ENCODE measurements at places on chromosomes 4 and X.

DNA sequence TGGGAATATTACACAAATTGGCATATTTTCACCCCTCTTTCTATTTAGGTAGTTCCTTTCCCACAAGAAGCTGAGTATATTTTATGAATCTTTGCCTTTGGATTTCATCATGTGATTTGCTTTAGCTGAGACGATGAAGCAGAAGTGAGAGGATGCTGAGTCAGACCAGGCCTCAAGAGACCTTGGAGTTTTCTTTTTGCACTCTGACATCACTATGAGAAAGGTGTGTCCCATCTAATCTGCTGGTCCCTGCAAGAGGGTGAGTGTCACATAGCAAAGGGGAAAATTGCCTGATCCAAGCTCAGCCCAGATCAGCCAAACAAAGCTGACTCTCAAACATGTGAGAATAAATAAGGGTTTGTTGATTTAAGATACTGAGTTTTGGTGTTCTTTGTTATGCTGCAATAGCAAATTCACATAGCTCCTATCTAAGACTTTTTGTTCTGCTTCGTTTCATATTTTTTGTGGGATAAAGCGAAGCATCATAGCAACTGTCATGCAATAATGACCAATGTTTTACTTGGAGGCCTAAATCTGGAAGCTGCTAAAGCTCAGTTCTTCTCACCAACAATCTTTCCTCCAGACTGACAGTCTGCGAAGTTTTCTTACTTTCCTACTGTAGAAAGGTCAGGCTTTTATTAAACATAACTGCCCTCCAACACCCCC is 176.9 kb downstream of the PDHA2 start:
- no peak for DNase-seq

DNA sequence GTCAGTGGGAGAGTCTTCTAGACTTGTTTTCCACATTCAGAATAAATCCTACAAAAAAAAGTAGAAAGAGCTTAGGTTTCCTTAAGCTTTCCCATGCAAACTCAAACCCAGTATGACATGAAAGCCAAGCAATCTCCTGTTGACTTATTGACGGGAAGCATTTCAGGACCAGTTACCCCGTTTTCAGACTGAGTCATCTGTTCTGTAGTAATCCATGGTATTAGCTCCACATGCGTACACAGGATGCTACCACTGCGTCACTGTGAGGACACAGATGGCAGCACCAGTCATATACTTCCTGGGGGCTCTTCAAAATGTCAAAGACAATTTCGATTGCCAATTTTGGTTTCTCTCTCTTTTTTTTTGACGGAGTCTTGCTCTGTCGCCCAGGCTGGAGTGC is 224.9 kb upstream of the MAD2L1 start:
- DNase-seq: no peak

- no peak for DNase-seq
Observed at GRCh38 chr4:177961761-177962380, 519.6 kb upstream of the AGA start.

- DNase-seq: no peak
Observed at GRCh38 chr4:110412354-110413065, 63.4 kb upstream of the ENPEP start.

DNA sequence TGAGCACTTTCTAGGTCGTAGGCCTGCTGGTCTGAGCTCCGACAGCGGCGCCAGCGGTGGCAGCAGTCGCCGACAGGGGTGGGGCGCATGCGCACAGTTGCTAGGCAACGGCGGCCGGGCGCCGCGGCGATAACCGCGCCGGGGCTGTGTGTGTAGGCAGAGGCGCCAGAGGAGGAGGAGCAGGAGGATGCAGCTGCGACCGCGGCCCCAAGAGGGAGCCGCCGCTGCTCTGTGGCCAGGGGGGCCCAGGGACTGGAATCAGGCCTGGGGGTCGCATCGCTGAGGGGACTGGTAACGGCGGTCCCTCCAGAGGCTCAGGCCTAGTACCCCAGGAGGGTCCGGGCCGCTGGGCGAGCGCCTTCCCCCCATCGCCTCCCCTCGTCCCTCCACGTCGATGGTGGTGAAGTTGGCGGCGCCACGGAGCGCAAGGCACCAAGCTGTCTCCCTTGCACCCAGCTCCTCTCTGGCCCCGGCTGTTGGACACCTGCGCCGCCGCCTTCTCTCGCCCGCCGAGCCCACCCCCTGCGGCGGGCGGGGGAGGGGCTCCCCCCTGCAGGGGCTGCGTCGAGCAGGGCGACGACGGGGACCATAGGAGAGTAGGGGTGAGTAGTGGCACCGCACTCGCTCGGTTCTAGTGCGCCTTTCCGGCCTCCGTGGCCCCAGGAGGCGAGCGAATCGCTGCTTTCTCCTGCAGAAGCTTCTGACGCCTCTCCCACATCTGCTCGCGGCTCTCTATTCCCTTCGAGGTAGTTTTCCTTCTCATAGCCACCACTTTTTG is 58.6 kb upstream of the ZC4H2 start:
- peak; percentile 85 for DNase-seq

- no peak for DNase-seq
Observed at GRCh38 chr4:58776627-58777026, 1666.4 kb upstream of the IGFBP7 start.

DNA sequence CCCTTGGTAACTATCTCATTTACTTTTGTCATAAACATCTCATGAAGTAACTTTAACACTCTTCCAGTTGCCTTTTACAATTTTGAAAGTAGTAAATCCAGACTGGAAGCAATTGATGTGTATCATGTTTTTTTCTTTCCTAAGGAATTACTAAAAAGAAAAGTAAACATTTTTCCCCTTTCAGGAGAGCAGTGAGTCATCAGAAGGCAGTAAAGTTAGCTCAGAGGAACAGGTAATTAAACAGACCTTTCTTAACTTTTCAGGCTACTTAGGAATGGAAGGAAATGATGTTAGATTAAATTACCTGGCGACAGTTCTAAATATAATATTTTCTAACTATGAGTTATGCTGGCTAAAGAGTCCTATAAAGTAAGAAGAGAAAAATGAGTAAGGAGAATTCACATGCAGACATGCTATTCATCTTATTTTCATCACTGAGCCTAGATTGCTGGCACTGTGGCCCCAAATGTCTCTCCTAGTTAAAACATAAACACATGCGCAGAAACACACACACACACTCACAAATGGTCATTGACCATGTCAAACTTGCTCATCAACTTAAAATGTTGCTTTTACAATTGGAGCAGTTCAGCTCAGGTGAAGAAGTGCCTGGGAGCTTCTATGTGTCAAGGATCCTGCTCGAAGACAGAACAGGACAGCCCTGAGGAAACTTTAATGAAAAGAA is 9.3 kb downstream of the DMP1 start:
- DNase-seq: no peak

GRCh38 chr4:13546941-13547484 is 2.7 kb upstream of the NKX3-2 start:
- no peak for DNase-seq

GRCh38 chrX:119481323-119481801 is 13.1 kb downstream of the SLC25A5 start:
- DNase-seq: no peak

DNA sequence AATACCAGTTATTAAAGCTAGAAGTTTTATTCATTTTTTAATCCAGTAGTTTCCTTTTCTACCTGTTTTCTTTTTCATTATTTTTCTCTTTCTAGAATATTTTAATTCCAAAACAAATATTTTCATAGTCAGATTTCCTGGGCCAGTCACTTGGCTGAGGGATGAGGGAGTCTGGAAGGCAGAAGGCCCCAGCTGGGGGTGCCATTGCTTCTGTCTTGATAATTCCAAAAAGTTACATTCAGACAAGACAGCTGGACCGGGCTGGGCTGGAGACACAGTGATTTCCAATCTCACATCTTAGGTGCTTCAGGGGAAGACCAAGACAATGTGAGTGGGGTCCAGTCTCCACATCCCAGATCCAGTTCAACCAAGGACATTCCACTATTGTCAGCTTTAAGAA is 263.5 kb downstream of the TMA16 start:
- DNase-seq: no peak

- DNase-seq: no peak
Observed at GRCh38 chrX:34140816-34141215, 8.7 kb upstream of the FAM47A start.

DNA sequence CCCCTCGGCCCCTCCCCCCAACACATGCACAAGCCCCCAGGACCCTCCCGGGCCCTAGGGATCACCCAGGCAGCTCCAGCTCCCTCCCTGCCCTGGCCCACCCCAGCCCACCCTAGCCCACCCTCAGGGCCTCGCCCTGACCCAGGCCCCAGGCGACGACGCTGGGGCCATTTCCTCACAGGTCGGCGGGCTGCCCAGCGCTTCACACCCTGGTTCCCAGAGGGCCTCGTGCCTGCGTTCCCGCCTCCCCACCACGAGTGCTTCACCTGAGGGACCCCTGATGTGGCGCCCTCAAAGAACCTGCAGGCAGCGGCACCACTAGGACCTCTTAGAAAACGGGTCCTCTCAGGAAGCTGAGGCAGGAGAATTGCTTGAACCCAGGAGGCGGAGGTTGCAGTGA is 341 bp downstream of the FAM9B start:
- DNase-seq: no peak

DNA sequence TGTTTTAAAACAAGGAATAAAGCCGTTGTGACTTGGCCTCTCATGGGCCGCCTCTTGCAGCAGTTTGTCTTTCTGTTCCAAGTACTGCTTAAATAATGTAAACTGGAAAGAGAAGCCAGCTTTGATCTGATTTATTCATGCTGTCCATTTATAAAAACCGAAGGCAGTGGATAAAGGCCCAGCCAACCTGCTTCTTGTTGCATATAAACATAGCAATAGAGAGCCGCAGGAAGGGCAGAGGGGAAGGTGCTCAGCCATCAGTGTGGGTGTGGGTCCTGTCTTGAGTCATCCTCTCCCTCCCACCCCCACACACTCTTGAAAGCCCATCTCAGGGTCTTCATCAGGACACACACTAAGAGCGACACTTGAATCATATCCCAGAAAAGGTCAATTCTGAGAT is 187.9 kb upstream of the FAM9B start:
- no peak for DNase-seq

DNA sequence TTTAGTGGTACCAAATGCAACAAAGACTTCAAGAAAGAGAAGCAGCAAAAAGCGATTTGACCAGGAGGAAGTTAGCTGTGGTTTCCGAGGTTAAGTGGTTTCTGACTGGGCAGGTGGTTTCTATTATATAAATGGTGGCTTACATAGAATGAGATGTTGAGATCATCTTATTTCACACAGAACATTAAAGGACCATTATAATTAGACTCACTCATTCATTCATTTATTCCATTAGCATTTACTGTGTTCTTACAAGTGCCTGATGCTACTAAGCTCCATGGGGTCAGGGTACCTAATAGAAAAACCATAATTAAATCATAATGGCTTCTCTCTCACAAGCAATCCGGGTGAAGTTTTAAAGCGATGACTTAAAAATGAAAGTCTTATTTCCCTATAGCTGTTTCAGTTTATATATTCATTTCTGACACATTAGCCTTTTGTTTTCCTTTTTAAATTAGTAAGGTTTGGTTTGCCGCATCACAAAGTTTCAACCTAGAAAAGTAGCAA is 10.6 kb downstream of the TSPAN6 start:
- peak; percentile 2 for DNase-seq

DNA sequence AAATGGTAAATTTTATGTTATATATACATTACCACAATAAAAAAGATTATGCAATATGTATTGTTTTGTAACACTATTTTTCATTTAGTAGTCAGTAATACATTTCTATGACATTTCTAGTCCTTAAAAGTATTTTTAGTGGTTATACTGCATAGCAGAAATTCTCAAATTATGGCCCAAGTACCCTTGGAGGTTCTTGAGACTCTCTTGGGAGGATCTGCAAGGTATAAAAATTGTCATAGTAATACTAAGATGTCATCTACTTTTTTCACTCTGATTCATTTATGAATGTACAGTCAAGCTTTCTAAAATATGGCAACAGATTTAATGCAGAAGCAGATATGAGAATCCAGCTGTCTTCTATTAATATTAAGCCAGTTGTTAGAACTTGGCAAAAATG is 138.6 kb upstream of the NAP1L5 start:
- no peak for DNase-seq

- DNase-seq: no peak
Observed at GRCh38 chr4:55865228-55865806, 11.9 kb downstream of the EXOC1 start.

DNA sequence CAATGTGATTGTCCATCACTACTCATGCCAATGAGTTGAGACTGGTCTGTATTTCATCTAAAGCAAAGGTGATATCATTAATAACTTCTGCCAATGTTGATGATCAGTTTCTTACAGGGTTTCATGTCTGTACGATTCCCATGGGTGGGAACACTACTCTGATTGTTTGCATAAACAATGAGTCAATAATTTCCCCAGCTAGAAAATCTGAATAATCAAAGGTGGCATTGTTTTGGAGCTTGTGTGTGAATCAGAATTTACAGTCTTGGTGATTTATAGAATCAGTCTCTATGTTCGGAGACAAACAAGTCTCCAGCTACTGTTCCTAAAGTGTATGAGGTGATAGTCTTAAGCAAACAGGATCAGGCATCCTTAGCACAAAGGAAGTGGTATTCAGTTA is 35.5 kb upstream of the PARM1 start:
- no peak for DNase-seq
